ENCODE measurements at places on chromosomes 2 and 18. TPM values are rescaled to one million over a fixed set of nuclear protein-coding genes. Genes with fewer than 3 reads are reported as not detected.

Gene TRABD2A
- 41.7 TPM for total RNA-seq

Gene RANBP2
- 47.4 TPM for total RNA-seq

Gene KANSL1L
- 4.4 TPM for total RNA-seq

Gene AQP4
- total RNA-seq = not detected

Gene GREB1
- 0.42 TPM for total RNA-seq

Gene SLC19A3
- not detected for total RNA-seq

- DNase-seq = no peak
Observed at GRCh38 chr2:27871802-27872201, 18.4 kb downstream of the RBKS start.

GRCh38 chr2:167100506-167100905 is 212.2 kb downstream of the XIRP2 start:
- DNase-seq = no peak

- peak; percentile 67 for DNase-seq
Observed at GRCh38 chr2:148926291-148926961, 51.4 kb downstream of the KIF5C start.

- DNase-seq = no peak
Observed at GRCh38 chr18:26429535-26430226, 118.7 kb downstream of the KCTD1 start.

GRCh38 chr2:39949131-39949530 is 170.1 kb upstream of the THUMPD2 start:
- DNase-seq = no peak

- DNase-seq = no peak
Observed at GRCh38 chr18:10973567-10974203, 175.7 kb downstream of the PIEZO2 start.
